ENCODE measurements at places on chromosomes 12 and 14.

GRCh38 chr14:81147140-81147897, 73.4 kb downstream of the GTF2A1 start:
- no peak for DNase-seq

DNA sequence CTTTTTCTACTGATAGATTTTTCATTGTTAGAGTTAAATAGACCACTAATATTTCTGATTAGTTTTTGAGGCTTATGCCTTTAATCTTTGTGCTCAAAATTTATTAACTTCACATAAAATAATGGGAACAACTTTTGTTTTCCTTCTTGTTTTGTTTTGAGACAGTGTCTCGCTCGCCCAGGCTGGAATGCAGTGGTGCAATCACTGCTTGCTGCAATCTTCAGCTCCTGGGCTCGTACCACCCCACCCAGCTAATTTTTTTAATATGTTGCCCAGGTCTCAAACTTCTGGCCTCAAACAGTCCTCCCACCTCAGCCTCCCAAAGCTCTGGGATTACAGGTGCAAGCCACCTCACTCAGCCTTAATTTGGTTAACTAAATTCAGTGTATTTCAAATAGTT, 16.8 kb downstream of the SCFD1 start:
- DNase-seq: no peak

- DNase-seq: no peak
Observed at GRCh38 chr14:103711516-103712431, 3.5 kb downstream of the XRCC3 start.

DNA sequence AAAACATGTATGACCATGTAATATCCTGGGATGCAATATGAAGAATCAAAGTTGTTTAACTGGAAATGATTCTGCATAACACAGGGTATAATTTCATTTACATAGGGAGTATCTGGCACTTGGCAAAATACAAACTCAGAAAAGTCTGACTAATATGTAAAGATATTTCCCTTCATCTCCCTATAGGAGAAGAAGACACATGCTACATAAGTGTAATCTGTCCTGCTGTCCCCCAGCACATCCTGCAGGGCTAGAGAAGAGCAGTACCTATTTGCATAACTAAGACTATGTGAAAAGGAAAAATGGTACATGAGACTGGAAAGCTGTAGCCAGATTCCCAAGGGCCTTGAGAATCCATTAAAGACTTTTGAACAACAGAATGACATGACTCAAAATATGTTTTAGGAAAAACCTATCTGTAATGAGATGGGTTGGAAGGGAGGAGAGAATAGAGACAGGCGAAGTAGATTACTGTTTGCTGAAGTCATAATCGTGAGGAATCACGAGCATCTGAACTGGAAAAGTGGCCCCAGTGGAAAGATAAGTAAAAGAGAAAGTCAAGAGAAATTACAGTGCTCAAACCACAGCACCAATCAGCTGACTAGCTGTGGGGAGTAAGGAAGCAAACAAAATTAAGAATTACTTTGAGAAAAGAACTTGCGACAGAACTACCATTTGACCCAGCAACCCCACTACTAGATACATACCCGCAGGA, 155.1 kb upstream of the HMGA2 start:
- no peak for DNase-seq

GRCh38 chr12:51760231-51760630, 88.3 kb downstream of the FIGNL2 start:
- no peak for DNase-seq

All from CD4-positive, alpha-beta T cell treated with Interleukin-2 at 100 ng/mL for 4 hours (primary cell).